ENCODE measurements at places on chromosomes 5 and 9.

DNA sequence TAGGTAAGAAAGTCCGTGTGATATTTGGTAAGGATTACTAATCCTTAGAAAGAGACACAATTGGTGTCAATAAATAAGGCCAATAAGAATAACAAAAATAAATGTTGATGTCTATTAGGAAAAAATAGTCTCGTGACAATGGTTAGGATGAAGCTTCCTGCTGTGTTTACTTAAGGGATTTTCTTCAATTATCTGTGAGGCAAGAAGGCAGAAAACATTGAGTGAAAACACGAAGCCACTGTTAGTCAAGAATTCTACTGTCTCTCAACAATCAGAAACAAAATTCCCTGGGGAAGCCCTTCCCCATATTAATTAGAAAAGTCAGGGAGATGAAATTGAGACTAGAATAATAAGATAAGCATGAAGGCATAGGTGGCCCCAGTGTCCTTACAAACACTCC is 149.0 kb downstream of the SYK start:
- no peak for DNase-seq

- no peak for DNase-seq
Observed at GRCh38 chr9:101094686-101095085, 66.2 kb downstream of the PLPPR1 start.

- DNase-seq: no peak
Observed at GRCh38 chr9:123689701-123690428, 240.1 kb downstream of the DENND1A start.

DNA sequence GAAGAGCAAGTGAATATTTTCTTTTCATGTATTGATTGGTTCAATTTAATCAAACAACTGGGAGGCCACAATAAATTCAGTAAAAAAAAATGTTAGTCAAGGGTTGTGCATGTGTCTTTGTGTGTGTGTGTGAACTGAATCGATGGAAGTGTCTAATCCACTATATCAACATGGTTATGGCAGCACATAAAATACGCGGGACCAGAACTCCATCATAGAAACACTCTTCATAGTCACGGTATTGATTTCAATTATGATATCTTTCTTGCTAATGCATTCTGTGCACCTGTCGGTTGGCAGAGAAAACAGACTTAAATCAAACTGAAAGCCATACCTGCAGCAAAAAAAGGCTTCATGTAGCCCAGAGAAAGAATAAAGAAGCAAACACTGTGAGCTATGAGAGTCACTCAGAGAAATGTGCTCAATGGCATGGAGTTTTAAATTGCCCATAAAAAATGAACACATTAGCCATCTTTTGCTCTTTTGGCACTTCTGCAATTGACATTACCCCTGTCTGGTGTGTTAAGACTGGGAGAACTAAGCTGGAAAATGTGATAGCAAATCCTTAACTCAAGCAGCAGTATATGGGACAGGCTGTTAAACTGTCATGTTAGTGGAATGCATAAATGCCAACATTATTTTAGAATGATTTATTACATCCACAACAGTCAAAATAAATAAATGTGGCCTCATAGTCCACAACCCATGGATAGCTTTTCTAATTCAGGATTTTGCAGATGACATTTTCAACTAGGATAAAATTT is 642.4 kb upstream of the C9orf72 start:
- DNase-seq: peak; percentile 6

DNA sequence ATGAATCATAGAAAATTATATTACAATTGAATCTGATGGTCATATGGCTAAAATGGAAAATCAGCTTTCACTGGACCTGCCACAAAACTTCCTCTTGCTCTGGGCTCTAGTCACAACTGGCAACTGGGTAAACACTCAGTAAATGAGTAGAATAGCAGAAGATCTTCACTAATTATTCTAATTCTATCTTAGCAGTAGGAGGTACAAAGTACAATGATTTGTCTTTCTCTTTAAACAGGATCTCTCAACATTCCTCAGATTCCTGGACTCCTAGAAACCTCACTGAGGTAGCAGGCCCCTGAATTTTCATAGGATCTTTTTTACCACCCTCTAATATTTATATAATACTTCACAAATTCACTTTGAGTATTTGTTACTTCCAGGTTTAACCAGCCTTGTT is 239.9 kb upstream of the SMARCA2 start:
- no peak for DNase-seq

GRCh38 chr9:91159664-91160121 is 202.0 kb downstream of the AUH start:
- no peak for DNase-seq

- no peak for DNase-seq
Observed at GRCh38 chr5:375336-375920, 53.9 kb downstream of the AHRR start.

DNA sequence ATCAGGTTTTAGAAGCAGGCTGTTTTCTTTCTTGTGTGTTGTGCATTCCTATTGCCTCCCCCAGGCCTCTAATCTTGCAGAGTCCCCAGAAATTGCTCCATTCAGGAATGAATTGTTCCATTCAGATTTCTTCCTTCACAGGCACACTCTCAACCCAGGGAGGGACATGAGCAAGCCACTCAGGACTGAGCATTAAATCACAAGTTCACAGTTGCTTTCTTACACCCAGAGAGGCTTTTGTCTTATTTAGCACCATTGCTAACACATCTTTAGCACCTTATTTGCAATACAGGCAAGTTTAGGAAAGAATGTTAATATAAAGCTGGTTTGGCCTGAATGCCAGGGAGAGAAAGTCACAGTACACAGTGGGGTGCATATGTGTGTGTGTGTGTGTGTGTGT is 221.4 kb downstream of the RAB3C start:
- DNase-seq: no peak

DNA sequence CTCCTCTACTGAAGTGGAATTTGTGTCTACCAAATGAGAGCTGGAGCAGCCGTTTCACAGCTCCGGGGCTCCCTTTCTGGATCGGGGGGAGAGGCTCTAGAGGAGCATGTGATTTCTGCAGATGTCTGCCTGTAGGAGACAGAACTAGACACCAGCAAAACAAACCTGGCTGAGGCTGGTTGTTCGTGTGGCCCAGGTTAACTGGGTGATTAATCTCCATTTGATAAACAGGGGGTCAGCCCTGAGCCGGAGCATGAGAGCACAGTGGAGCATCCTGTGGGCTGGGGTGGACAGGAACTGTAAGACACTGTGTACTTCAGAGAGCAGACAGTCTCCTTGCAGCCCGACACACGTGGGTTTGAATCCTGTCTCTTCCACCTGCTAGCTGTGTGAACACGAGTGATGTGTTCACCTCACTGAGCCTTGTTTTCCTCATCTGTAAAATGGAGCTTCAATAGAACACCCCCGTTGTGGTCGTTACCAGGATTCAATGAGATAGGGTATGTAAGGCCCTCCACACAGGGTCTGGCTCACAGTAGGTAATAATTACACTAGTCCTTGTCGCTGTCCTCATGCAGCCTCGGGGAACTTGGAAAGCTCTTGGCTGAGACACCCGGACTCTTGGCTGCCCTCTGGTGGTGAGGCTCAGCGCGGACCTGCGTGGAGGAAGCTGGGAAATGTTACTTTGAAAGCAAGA is 12.9 kb downstream of the CXCL14 start:
- peak; percentile 72 for DNase-seq

GRCh38 chr9:33446240-33446945 is 1.0 kb downstream of the AQP3 start:
- no peak for DNase-seq

DNA sequence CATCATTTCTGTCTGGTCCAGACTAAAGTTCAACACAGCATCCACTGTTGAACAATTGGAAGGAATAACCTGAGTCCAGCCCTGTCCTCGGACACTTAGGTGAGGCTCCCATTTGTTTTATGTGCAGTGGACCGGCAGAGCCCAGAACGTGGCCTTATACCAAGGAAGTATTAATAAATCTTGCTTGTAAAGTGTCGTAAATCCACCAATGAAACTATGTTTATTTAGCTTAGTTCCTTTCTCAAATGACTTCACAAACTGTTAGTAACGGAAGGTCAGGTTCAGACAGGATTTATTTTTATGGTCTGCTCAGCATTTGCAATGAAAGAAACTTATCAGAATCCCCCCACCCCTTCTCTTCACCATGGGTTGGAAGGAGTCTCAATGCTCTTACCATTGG is 149.5 kb downstream of the PCSK1 start:
- no peak for DNase-seq

DNA sequence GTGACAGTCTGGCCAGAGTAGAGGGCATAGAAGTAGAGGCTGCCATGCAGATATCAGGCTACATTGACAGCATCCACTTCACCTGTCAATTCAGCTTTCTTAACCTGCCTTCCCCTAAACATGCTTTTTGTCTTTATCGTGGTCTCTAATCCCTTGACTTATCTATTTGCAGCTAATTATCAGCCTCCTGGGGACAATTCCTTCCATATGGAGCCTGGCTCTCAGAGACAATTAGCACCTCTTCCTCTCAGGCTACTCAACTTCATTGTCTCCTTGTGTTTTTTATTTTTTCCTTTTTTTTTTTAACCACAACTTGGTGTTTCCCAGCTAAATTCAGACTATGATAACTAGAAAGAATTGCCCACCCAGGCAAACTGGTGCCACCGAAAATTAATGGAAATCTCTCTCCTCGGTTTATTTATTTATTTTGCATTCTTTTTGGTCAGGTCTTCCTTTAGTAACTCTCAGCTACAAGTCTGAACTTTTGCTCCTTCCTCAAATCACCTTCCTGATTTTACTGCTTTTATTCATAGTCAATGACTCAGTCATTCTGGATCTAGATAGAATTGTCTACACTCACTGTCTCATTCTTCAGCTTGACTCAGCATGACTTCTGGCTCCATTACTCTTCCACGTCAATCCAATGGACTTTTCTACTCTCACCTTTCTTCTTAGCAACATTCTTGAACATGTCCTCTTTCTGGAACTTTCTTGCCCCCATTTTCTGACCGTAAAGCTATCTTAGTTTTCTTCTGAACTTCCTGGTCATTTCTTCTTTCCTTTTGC is 63.0 kb upstream of the BASP1 start:
- no peak for DNase-seq

DNA sequence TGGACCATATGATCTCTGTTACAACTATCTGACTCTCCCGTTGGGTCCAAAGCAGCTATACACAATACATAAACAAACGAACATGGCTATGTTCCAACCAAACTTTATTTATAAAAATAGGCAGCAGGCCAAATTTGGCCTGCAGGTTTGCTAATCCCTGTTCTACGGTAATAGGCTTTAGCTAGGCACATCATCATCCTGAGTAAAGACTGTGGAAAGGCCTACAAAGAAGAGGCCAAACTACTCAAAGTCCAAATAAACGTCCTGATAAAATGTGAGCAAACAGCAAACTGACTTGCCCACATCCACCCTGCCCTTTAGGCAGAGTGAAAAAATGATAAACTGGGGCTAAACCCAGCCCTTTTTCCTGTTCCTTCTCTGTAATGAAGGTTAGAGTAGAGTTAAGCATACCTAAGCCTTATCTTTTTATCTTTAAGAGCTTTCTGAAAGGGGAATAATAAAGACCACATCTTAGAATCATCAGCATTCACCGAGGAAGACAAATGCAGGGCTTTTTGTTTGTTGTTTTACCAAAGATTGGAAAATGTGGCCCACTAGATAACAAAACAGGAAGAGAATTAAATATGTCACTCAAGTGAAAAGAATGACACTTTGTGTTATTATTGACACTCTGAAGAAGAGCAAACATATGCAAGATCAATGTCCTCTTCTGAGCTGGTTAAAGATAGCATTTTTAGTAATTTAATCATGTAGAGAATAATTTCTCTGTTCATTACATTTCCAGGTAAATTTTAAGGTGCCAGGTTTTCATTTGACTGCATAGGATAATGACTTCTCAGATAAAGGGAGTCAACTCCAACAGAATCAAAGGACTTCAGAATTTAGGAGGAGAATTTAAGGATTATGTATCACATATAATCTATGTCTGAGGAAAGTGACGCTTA is 160.0 kb upstream of the GNA14 start:
- DNase-seq: no peak

DNA sequence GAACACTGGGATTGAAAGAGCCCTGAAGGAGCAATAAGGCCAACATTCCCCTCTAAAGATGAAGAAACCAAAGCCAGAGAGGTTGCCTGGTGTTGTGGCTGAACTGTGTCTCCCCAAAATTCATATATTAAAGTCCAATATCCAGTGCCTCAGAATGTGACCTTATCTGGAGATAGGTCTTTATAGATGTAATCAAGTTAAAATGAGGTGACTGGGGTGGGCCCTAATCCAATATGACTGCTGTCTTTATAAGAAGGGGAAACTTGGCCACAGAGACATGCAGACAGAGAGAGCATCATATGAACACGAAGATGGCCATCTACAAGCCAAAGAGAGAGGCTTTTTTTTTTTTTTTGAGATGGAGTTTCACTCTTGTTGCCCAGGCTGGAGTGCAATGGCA is 66.9 kb upstream of the PLPP1 start:
- DNase-seq: no peak

DNA sequence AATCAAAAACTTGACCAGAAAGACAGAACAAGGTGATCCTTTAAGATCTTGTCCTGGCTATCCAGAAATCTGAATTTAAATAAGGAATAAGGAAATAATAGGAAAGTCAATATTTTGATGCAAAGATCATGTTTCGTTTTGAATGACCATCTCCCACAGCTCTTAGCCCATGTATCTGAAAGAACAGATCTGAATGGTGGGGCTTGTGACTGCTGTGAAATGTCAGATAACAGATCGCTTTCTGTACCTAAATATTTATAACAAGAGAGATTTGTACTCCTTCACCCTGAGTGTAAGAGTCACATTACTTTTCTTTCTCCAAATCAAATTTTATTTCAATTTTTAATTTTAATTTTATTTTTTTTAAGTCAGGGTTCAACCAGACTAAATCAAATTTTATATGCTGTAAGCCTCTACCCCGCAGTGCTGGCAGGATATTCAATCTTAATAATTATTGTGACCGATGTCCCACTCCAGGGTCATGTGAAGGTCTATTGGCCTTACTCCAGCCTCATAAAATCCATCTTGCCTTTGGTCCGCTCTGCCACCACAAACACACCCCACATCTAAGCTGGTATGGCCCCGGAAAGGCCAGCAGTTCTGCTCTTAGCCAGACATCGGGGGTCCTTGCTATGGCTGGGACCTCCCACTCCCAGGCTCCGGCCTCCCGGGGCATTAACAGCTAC is 7.0 kb upstream of the SLC26A2 start:
- DNase-seq: no peak

GRCh38 chr9:113879911-113880310 is 3.8 kb downstream of the ZNF618 start:
- no peak for DNase-seq

DNA sequence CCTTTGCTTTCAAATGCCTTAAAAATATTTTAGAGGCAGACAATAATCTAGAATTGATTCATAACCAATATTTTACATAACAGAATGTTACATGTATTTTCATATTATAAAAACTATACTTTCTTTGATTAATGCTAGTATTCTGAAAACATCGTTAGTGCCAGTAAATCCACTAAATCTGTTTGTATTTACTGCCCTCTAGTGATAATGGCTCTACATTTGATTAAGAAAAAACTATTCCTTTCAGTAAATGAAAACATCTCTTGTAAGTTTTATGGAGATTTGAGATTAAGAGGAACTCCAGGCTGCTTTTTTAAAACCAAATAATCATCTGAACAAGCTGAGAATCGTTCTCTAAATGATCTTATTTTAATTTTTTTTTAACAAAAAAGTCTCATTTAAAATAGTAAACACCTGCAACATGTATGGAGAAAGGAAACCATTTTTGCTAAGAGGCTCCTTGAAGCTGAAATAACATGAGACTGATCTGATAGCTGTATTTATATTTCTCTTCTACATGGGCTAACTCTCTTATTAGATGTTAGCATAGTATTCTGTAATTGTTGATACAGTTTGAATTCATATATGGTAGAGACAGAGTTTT is 424.7 kb downstream of the RAB3C start:
- DNase-seq: peak; percentile 56
